ENCODE measurements at places on chromosomes 16 and 17.
A peak's percentile ranks its signal among the peaks of the same experiment; 100 is the strongest.

DNA sequence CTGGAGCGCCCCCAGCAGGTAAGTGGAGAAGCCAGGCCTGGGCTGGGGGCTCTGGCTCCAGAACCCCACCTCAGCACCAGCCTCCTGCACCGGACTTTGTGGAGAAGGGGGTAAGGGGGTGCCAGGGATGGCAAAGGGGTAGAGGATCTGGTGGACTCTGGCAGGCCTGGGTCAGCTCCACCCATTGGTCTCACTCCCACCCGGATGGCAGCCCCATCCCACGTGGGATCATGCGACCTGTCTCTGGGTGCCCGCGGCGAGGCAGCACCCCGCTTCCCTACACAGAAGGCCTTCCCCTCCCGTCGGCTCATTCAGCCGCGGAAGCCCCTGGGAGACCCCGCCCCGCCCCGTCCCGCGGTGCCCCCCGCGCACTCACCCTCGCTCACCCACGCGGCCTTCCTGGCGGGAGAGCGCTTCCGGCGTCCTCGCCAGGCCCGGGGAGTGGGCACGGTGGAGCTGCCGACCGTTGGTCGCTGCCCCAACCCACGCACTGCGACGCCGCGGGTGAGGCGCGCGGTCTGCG, 498 bp upstream of the PLEKHG4 start:
- no peak for DNase-seq

- no peak for DNase-seq
Measured at GRCh38 chr17:13740686-13741085, 139.0 kb upstream of the HS3ST3A1 start.

- DNase-seq, result no peak
Measured at GRCh38 chr16:90015586-90016338, 3.5 kb downstream of the DBNDD1 start.

DNA sequence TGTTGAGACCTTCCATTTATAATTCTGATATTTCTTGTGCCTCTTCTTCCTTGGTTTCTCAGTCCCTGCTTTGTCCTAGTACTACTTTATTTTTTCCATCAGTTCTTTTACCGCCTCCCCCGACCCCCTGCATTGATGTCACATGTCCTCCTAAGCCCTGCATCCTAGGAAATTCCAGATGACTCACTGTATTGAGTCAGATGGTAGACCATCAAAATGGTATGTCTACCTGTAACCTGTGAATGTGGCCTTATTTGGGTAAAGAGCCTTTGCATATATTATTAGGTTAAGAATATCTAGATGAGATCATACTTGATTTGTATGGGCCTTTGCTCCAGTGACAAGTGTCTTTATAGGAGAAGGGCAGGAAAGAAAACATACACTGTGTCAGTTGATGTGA, 515.3 kb upstream of the CA10 start:
- DNase-seq, result no peak

GRCh38 chr17:4585638-4585994, 1.3 kb downstream of the SMTNL2 start:
- no peak for DNase-seq

GRCh38 chr16:81533175-81533507, 88.5 kb downstream of the CMIP start:
- DNase-seq, result no peak

GRCh38 chr16:84911486-84912216, 91.9 kb downstream of the CRISPLD2 start:
- DNase-seq, result no peak

DNA sequence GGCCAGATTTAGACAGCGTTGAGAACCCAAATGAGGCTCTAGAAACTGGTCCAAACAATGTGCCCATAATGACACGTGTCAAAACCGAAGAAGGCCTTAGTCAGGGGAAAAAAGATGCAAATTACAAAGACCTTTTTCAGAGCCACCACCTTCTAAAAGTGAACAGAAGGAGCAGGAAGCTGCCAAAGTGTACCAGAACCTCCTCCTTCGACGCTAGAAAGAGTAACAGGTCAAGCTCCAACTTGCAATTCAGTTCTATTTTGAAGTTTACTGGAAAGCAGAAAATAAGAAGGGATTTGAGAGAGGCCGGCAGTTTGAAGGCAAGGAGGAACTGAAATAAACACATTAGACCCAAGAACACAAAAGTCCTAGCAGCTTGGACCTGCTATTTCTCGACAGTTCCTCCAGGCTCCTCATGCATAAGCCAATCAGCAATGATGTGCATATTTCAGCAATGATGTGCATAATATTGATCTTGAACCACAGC, 61.8 kb downstream of the XYLT1 start:
- no peak for DNase-seq

DNA sequence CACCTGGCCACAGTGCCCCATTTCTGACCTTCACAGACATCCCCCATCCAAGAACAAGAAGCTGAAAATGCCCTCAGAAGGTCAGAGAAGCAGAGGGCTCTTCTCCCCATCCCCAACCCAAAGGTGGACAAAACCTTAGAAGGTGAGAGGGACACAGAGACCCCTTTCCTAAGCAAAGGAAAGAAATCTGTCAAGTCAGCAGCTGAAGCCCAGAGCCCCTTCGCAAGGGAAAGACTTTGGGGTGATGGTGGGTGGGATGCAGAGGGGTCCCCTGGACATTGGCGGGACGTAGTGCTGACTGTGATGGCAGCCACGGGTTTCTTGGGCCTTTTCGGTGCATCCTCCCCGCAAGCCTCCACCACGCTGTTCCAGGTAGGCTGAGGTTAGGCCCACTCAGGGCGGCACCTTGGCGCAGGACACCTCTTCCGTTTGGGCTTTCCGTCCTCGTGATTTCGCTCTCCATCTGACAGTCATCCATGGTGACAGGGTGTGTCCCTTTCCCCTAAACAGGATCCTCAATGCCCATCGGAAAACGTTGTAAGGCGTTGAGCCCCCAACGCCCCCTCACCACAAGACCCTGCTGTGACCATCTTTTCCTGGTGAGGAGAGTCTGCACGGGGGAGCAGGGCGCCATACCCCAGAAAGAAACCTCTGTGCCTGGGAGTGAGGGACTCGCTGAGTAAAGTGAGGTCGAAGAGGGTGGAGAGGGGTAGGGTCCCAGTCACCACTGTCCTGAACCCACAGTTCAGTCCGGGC, 10.7 kb upstream of the GSDMA start:
- peak; percentile 53 for DNase-seq

DNA sequence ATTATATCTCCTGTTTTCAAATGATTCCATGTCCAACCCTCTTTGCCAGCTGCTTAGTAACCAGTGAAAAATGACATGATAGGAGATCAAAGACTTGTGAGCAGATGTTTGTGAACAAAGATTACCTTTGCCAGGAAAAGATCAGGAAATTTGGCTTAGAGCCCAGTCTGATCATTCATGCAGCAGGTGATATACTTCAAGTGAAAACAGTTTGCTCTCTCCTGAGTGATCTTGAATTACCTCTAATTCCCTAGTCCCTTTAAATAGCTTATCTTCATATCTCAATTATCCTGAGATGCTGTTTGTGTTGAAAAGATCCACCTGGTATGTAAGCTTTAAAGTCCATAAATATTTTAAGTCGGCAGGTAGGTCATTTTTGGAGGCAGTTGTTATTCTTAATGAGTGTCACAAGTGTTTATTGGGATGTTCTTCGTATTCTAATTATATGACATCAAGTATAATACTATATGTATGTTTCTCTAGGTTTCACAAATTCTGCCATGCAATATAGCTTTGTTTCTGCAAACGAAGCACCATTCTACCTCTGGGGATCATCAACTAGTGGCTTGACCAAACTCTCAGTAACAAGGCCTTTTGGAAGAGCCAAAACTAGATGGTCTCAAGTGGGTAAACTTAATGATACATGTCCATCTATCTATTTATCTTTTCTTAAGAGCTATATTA, 13.2 kb upstream of the VPS35L start:
- no peak for DNase-seq

- DNase-seq, result peak; percentile 82
Measured at GRCh38 chr17:21573961-21574610, 118.2 kb upstream of the KCNJ18 start.

DNA sequence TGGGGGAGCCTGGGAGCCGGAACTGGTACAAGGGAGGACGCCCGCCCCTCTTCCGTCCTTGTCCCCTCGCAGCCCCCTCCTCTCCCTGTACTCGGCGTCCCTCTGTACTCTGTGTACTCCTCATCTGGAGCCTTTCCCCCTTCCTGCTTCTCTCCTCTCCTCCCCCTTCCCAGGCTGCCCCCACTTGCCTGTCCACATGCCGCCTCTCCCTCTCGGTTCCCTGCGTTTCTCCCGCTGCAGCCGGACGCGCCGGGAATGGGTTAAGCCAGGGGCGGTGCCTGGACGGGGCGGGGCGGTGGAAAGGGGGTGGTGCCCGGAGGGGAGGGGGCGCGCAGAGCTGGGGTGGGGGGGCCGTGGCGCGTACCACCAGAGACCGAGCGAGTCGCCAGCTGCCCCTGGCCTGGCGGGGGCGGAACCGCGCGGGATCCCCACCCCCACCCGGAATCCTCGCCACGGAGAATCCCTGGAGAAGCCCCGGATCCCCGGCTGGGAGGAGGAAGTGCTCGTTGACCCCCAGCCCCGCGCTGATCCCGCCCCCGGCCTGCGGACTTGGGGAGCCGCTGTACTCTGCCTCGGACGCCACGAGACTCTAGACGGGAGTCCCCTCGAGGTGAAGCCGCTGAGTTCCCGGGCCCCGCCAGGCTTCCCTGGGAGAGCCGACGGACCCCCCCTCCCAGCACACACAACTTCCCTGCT, 22.6 kb downstream of the GJD3 start:
- DNase-seq, result peak; percentile 90

- peak; percentile 79 for DNase-seq
Measured at GRCh38 chr17:19867079-19867328, 732 bp downstream of the ULK2 start.

- DNase-seq, result no peak
Measured at GRCh38 chr17:31917065-31917529, 15.6 kb upstream of the UTP6 start.

DNA sequence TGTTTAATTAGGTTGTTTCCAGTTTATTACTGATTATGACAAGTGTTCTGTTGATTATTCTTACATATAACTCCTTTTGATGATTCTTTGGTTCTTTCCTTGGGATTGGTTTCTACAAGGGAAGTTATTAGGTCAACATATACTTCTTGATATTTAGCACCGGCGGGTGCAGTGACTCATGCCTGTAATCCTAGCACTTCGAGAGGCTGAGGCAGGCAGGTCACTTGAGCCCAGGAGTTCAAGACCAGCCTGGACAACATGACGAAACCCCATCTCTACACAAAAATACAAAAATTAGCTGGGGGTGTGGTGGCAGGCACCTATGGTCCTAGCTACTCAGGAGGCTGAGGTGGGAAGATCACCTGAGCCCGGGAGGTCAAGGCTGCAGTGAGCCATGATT, 120.2 kb upstream of the HAS3 start:
- no peak for DNase-seq

DNA sequence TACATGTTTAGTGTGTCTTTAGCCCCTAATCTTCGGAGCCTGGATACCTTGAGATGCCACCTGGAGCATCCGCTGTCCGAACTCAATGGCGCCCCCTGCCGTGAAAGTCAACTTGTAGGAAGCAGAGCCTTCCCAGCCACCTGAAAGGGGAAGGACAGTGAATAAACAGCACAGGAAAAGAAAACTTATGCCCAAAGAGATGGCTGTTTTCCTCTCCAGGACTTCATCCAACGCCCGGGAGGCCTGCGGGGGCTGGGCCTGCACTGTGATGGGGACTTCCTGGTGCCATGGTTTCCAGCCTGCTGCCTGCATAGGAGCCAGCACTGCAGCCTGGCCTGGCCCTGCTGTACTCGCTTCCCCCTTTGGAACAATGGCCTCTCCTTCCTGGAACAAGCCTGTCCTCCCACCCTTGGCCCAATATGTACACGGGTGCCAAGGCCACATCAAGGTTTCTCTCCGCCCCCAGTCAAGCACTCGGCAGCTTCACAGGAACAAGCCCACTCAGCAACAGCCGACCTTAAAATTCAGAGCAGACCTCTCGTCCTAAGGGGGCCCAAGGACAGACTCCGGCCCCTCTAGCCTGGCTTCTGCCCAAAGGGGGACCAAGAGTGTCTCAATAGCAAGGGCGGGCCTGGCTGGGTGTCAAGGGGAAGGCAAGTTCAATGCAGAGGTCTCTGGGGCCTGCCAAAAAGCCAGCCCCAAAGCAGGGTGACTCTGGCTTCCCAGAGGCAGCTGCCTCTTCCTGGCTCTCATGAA, 4.5 kb upstream of the UNC13D start:
- DNase-seq, result no peak

DNA sequence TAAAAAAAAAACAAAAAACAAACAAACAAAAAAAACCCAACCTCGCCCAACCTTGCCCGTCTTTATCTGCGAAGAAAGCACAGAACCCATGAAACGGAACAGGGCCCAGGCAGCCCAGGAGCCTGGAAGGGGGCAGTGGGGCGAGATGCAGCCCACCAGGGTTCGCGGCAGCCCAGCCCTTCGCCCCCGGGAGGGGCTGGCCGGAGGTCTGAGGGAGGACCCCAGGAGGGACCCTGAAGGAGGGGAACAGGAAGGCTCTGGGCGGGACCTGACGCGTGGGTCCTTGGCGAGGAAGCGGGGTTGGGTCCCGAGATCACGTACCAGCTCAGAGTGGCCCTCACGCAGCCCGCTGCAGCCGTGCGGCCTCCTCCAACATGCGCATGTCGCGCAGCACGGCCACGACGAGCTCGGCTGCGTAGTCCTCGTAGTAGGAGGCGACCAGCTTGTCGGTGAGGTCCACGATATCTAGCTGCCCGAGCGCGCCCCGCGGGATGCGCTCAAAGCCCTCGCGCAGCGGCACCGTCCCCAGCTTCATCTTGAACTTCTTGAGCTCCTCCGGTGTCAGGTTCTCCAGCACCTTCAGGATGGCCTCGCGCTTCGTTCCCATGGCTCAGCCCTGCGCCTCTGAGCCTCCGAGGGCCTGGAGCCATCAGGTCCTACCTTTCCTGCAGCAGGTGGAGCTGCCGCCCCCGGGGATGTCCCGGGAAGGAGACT, at the start of gene PYDC1:
Gene PYDC1, minus strand, starts transcription at position 714 of the 714 bp plus-strand sequence. Its CDS starts 107 bp downstream, at position 607.
- no peak for DNase-seq

DNA sequence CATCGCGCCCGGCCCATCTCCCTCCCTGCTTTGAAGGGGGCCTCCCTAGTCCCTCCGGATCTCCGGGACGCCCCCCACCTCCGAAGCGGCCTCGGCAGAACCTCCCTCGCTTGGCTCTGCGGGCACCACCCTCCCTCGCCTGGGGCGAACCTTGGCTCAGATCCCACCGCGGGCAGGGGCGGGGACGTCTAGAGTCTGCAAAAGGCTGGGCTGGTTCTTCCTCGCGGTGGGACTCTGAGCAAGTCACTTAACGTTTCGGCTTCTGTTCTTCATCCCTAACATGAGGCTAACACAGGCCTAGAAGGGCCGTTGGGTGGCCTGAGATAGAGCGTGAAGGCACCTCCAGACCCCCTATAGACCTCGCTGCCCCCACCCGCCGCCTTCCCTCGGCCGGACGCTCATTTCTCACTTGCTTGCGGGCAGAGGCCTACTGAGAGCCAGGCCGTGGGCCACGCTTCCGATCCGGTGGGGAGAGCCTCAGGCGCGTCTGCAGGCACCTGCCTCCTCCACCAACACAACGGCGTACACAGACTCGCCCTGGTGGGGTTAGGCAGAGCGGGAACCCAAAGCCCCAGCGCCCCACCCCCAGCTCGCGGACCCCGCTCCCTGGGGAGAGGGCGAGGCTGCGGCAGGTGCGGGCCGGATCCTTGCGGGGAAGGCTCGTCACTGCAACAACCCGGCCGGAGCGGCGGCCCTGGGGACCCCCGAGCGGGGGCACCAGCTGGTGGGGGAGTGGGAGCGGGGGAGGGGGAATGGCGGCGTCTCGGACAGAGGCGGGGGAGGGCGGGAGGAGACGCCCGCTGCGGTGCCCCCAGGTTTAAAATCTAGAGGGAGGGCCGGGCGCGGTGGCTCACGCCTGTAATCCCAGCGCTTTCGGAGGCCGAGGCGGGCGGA, 5.4 kb downstream of the MYO1C start:
- peak; percentile 87 for DNase-seq

All from right forelimb (tissue), 1 donor.